G401 (cell line): ENCODE measurements at places on chromosomes 7 and 10. TPM values are rescaled to one million over a fixed set of nuclear protein-coding genes. Genes with fewer than 3 reads are reported as not detected.

Gene PITX3
- total RNA-seq, result 5.4 and 6.3 TPM in 2 replicates

Gene PNLIP
- total RNA-seq, result not detected in 2 replicates

Gene GALNT17
- not detected in 2 replicates for total RNA-seq

Gene OPALIN
- total RNA-seq, result not detected in 2 replicates

Gene ANLN
- total RNA-seq, result 66.2 and 71.1 TPM in 2 replicates
